ENCODE measurements at places on chromosomes 2 and 18. TPM values are rescaled to one million over a fixed set of nuclear protein-coding genes. Genes with fewer than 3 reads are reported as not detected.

The TIGD1 gene
- polyA plus RNA-seq, result 2.7 TPM

The BIN1 gene
- 110 TPM for polyA plus RNA-seq

The SCN2A gene
- polyA plus RNA-seq, result not detected

The MAPK4 gene
- polyA plus RNA-seq, result not detected

The TWIST2 gene
- polyA plus RNA-seq, result 0.17 TPM

The ERICH2 gene
- not detected for polyA plus RNA-seq

- no peak for DNase-seq
Measured at GRCh38 chr2:241308267-241308666, 7.2 kb downstream of the HDLBP start.

DNA sequence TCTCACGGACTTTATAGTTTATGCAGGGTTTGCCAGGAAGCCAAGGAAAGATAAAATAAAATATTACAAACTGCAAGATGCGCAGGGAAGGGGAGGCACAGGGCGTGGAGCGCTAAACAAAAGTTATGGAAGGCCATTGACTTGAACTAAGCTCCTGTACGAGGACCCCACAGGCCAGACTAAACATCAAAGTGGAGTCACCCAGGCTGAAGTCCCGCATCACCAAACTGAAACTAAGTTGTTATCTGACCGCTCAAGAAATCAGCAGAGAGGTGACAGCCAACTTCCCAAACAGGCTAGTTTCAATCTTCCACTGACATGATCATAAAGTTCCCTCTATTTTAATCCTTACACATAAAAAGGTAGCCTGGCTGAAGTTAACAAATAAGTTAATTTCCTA lies 90.5 kb upstream of the YWHAQ start:
- DNase-seq, result no peak

DNA sequence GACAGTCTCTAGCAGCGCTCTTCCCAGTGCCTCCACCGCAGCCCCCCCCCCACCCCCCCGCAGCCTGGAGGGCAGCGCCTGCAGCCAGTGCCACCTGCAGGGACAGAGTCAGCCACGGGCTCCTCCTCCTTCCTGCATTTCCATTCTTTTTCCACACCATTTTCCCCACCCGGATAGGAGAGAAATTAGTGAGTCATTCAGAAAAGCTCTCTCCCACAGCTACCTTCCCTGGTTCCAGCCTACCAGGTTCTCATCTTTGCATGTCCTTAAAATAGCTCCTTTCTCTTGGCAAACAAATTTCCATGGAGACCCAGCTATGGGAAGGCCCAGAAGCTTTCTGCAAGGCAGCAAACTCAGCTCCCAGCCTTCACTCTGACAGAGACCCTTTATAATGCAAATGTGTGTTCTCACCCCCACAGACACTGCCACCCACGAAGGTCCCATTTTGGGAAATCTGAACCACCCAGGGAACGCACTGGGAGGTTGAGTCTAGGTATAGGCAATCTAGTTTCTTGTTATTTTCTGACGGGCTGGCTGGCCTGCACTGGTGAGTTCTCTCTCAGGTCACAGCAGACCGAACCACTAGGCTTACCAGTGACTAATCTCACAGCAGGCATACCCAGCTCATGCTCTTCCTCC lies 41.8 kb upstream of the ATG16L1 start:
- no peak for DNase-seq

DNA sequence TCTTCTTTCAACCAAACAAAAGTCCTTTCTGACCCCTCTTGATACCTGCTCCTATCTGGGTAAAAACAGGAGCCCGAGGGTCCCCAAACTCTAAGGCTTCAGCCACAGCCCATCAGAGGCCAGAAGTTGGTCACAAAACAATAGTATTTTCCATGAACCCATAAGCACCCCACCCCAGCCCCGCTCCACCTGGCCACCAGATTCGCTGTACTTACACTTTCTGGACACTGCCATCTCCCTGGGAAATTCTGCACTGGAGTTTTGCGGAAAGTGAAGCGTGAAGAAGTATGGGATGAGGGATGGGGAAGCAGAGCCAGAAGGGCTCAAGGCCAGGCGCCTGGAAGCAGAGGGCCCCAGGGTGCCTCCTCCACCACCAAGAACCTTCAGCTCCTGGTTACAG lies 5.2 kb upstream of the RUFY4 start:
- no peak for DNase-seq

DNA sequence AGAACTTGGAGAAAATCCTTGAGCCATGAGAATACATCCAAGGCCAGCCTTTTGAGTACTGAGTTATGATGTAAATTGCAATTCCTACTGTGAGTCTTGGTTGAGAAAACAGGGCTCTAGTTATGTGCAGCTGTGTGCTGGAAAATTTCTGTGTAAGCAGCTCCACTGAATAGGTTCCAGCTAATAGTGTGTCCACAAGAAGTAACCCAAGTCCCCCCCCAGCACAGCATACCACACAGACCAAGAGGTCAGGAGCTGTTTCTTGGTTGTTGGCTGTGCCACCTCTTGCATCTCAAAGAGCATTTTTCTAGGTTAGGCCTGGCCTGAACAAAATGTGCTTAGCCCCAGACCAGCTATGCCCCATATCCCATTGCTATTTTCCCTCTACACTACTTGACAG lies 36.8 kb upstream of the APCDD1 start:
- no peak for DNase-seq

- DNase-seq, result no peak
Measured at GRCh38 chr2:1607971-1608688, 136.2 kb downstream of the PXDN start.

DNA sequence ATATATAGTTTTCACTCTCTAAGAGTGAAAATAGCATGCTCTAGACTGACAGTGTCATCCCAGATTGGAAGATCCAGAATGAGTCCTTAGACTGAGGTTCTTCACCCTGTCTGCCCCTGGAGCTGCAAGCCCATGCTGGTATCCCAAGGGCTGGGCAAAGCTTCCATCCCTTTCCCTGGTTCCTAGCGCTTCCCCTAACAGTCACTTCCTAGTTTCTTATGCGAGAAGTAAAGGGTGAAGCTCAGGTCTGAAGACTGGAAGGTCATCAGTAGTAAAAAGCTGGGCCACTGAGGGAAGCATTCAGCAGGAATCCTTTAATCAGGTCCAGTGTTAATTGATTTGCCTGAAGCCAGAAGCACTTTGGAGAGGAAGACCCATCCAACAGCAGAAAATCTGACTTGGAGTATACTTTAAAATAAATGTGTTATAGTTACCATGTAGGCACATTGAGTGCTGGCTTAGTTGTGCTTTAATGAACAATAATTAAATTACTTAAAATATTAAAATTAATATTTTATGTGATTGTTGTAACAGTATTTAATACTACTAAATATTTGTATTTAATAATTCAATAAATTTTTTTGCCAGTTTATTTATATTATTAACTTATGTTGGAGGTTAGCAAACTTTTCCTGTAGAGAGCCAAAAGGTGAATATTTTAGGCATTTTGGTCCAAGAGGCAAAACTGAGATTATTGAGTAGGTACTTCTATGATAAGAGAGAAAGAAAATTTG lies 237.9 kb downstream of the FHOD3 start:
- no peak for DNase-seq

DNA sequence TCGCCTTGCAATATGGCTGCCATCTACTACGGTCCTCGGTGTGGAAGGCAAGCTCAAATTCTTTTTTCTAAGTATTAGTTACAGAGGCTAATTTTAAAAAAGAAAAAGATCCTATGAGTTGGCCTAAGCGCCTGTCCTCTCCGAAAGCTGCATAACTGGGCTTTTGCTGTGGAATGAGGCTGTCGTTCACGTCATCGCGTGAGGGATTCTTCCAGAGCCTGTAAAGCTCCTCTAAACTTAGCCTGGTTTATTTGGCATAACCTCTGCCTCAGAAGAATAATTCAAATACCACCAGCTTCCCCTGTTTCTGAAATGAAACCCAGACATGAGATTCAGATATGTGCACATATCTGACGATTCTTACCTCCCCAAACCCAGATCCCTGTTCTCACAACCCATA lies 187.4 kb downstream of the DNER start:
- DNase-seq, result no peak

GRCh38 chr2:190462611-190463010 lies 54.5 kb downstream of the MFSD6 start:
- DNase-seq, result no peak

- no peak for DNase-seq
Measured at GRCh38 chr2:106867196-106867953, 18.6 kb downstream of the ST6GAL2 start.

DNA sequence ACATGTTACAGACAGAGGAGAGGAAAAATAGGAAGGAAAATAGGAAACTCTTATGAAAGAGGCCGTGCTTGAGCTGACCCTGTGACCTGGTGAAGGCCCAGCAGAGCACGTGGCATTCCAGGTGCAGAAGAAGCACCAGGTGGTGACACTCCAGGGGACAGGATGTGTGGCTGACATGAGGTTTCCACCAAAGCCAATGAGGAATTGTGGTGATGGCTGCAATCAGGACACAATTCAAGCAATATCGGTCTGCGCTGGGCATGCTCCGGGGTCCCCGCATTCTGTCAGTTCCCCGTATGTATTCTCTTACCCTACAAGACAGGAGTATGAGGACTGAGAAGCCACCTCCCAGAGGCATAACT lies 504.2 kb downstream of the EIPR1 start:
- DNase-seq, result no peak

- DNase-seq, result peak; percentile 74
Measured at GRCh38 chr18:77650799-77651385, 401.2 kb downstream of the GALR1 start.

DNA sequence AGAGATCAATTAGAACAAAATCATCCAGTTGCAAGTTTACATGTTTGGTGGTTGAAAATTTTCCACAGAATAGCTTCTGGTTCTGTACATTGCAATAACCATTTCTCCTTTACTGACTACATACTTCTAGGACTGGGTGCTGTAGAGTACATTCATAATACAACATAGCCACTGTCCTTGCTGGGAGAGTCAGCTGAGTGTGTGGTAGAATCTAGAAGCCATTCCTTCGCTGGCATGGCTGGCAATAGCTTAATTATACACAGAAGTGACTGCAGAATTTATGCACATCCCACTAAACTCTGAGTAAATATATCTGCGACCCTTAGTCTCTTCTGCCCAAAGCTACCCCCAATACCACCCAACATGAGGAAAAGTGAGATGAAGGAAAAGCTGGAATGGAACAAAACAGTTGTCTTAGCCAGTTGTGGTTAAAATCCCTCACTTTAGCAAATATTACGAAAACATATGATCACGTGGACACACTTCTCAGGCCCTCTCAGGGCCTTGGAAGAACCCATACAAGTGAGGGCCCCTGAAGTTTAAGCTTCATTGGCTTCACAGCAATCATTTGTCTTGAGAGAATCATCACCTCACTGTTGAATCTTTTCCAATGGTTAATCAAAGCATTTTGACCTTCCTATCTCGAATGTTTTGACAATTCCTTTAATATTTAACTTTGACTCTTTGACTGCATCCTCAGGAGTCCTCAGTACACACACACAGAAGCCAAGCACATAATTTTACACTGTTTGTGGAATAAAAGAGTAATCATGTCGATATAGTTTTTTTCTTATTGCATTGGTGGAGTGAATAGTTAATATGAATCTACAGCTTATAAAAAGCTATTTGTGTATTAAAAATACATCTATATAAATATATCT lies 225.1 kb downstream of the ZNF385B start:
- no peak for DNase-seq

- DNase-seq, result no peak
Measured at GRCh38 chr2:132404056-132404455, 12.5 kb upstream of the GPR39 start.

DNA sequence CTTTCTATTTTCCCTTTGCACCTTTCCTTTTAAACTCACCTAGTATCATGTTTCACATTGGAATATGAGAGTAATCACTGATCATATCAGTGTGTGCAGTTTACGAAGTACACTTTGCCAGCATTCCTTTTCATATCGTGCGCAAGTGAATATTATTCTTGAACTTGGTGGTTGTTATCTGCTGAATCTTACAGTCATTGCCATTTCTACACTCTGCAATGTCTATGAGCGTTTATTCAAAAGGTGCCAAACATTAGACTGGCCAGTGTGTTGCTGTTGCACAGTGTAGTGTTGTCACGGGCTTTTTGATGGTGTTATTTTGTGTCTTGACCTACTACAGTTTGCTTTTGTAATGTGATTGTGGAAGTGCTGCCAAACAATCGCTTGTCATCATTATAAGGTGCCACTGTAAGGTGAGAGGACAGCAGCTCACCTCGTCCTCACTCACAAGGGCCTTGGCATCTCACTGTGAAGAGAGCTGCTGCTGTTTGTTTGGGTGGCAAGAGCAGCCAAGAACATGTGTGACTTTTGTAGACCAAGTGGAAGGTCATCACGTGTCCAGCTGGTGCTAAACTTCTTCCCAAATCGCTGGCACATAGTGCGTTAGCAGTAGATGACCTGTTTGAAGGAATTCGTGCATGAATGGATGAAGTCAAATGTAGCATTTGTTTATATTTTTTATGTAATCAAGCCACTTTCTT lies 113.3 kb downstream of the MYO1B start:
- no peak for DNase-seq

DNA sequence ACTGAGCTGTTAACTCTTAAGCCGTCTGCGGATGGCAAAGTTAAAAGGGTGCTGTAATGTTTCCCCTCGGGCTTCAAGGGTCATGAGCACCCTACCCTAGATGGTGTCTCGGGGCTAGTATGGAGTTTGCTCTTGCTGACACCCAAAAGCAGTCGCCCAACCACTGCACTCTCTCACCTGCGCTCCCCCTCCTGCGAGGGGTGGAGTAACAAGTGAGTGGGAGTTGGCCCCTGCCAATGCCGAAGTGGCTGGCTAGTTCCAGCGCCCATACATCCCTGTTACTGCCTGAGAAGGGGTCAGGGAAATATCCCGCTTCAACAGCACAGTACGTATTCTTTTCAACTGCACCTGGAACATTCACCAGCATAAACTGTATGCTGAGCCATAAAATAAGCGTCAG lies 47.5 kb downstream of the FAM117B start:
- DNase-seq, result no peak

DNA sequence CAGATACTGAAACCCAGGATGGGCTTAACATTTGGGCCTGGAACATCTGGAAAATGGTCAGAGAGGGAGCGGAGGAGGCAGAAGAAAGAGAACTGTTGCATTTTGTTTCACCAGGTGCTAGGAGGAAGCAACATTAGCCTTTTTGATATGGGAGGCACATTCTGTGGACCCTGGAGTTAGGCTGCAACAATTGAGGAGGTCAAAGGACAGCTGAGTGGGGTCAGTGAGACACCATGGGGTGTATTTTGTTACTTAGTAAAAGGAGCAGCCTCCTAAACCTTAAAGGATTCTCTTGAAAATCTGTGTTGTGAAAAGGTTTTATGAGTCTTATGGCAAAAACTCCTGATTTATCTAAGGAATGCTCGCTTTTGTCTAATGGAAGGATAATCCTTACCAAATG lies 124.9 kb downstream of the GREB1L start:
- DNase-seq, result no peak

GRCh38 chr2:75416420-75417342 lies 144.1 kb downstream of the EVA1A start:
- DNase-seq, result no peak
